Left forelimb (tissue), 1 donor: ENCODE measurements at places on chromosomes 6 and 20.

GRCh38 chr6:30127238-30128093 lies 8.5 kb upstream of the TRIM40 start:
- no peak for DNase-seq

DNA sequence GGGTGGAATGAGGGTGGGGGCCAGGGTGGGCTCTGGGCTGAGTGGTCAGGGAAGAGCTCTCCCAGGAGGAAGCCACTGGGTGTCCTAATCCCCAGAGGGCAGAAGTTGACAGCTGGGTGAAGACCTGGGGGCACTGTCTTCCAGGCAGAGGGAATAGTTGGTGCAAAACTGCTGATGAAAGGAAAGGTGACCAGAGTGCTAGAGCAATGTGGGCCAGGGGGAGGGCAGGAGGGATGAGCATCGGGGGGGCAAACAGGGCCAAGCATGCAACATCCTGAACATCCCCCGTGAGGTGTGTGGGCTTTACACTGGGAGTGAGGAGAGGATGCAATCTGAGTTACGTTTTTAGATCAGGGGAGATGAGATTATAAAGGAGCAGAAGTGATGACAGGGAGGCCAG lies 97.8 kb downstream of the NOL4L start:
- no peak for DNase-seq

DNA sequence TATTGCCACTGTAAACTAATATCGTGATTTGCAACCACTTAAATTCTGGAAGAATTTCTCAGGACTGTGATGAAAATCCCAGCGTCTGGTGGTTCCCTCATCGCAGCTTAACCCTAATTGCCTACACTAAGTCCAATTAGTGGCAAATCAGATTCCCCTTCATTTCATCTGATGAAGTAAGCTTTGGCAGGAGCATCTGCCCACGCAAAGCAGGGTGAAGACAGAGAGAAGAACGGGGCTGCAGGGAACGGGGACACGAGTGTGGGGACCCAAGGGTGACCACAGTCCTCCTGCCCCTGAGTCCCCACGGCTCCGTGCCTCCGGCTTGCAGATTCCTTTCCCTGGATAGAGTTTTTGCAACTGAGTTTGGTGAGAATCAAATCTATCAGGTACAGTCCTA lies 159.5 kb downstream of the LY86 start:
- DNase-seq: no peak

DNA sequence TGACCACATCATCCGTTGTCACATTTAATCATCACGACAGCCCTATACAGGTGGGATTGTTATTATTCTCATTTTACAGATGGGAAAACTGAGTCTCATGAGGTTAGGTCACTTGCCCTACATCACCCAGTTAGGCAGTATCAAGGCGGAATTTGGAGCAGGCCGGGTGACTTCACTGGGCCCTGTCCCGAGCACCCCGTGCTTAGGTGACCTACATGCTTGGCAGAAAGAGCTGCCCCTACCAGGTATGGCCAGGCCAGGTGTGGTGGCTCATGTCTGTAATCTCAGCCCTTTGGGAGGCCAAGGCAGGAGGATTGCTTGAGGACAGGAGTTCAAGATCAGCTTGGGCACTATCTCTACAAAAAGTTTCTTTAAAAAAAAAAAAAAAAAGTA lies 44.0 kb downstream of the RIN2 start:
- DNase-seq: no peak

DNA sequence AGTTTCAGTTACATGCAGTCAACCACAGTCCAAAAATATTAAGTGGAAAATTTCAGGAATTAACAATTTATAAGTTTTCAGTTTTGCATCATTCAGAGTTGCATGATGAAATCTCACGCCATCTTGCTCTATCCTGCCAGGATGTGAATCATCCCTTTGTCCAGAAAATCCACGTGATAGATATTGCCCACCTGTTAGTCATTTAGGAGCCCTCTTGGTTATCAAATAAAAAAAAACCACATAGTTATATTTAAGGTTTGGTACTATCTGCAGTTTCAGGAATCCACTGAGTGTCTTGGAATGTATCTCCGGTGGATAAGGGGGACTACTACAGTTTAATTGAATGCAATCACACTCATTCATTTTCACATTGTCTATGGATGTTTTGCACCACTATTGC lies 1249.0 kb upstream of the CITED2 start:
- no peak for DNase-seq

DNA sequence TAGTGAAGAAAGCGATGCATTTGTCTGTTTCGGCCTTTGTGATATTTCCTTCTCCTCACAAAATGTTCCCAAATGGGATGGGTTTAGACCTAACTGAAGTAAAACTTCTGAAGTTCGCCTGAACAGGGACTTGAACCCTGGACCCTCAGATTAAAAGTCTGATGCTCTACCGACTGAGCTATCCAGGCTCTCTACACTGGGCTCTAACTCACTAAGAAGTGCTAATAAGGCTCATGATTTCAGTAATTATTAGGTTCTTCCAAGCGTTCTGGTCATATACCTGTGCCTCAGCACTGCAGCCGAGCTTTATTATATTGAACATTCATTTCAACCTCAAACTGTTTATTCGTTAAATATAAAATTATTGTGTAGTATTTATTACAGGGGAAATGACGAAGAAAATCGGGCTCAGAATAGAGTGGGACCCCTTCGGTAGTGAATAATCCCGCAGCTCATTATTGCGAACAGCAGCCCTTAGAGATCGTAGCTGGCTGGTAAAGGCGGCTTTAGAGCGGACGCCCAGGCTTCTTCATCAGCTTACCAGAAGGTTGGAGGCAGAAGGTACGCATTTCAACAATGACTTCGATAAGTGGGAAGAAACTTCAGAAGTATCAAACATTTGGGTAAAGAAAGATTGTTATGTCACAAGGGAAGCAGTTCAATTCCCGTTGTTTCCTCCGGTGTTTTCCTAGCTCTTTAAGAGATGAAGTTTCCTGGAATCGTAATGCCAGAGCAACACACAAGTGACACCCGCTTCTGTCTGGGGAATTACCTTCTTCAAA lies 119.0 kb upstream of the ZNF184 start:
- no peak for DNase-seq

- DNase-seq: no peak
Measured at GRCh38 chr6:45816674-45817297, 198.9 kb downstream of the CLIC5 start.

- peak; percentile 68 for DNase-seq
Measured at GRCh38 chr20:17614812-17615644, 45.2 kb downstream of the DSTN start.

DNA sequence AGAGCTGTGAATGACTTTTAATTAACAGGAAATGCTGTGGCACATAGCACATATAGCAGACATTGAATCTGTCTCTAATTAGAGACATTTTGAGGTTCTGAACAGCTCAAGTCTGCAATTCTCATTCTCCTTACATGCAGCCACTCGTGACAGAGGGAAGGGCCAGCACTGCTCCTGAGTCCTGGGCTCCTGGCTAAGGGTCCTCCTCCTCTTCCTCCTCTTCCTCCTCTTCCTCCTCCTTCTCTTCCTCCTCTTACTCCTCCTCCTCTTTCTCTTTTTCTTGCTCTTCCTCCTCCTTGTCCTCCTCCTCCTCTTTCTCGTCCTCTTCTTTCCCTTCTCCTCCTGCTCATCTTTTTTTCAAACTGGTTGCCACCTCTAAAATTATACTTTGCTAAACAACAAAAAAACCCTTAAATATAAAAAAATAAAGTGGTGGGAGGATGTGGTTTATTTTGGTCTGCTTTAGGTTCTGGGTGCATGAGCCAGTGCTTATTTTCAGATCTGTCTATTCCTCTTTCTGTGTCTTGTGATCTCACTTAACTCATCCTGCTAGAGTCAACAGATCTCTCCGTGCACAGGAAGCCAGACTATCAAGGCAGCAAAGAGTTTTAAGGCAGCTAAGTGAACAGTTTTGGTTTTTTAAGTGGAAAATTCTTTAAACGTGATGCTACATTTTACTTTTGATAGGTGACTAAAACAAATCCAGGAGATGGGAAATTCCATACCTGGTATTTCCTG lies 159.3 kb downstream of the CD83 start:
- DNase-seq: no peak

DNA sequence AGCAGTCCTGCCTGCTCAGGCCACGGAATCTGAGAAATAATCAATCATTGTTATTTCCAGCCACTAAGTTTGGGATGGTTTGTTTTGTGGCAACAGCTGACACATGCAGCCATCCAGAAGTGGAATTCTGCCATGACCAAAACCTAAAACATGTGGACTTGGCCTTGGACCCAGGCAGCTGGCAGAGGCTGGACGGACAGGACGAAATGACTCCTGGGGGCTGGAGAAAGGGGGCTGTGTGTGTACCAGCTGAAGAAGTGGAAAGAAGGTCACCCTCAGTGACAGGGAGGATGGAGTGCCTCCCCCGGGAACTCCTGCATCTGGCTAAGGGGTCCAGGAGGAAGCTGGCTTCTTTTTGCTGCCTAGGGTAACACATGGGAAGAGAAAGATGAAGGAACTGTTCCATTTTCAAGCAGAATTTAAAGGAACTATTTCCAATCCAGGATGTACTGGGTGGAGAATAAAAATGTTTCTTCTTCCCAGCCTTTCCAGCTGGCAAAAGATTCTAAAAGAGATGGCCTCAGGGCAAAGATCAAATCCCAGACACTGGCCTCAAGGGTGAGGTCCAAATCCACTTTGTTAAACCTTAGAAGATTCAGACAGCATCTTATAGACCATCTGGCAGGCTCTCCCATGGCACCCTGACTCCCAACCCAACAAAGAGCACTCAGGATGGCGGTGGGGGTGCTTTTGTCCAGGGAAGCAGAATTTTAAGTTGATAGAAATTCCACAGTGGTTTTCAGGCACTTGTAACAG lies 14.3 kb downstream of the SERPINB6 start:
- DNase-seq: no peak

GRCh38 chr6:155366325-155366724 lies 52.0 kb upstream of the TFB1M start:
- DNase-seq: no peak

GRCh38 chr6:42263165-42263728 lies 45.6 kb upstream of the MRPS10 start:
- DNase-seq: no peak

DNA sequence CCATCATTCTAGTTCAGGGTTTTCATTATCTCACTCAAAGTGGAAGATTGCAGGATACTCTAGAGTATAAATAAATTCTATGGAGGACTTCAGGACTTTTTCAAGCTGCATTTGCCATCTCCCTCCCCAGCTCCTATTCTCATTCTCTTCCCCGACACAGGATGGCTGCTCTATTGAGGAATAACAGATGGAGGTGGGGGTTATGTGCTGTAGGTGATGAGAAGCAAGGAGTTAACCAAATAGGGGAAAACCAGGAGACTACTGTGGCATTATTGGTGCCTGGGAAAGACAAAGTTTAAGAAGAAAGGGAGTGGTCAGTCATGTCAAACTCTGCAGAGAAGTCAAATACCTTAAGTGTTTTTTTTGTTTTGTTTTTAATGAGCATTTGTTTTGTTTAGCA lies 109.3 kb downstream of the GRIK2 start:
- no peak for DNase-seq

- DNase-seq: no peak
Measured at GRCh38 chr20:38164069-38164468, 1.0 kb downstream of the TGM2 start.

DNA sequence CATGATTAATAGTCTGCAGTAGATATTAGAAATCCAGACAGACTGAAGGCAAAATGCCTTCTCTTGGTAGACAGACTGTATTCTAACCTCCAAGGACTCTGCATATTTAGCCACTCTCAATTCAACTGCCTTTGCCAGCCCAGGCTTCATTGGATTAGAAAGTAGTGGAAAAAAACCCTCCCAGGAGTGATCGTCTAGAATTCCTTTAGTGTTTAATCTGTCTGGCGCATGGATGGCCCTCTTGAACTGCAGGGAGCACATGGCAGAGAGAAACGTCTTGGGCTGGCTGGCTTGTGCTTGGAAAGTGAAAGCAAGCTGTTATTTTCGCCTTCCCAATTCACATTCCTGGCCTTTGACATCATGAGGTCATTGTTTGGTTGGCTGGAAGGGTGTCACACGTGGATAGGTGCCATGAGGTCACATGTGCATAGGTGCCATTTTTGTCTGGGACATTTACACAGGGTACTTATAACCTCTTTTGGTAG lies 30.9 kb upstream of the NEDD9 start:
- no peak for DNase-seq

DNA sequence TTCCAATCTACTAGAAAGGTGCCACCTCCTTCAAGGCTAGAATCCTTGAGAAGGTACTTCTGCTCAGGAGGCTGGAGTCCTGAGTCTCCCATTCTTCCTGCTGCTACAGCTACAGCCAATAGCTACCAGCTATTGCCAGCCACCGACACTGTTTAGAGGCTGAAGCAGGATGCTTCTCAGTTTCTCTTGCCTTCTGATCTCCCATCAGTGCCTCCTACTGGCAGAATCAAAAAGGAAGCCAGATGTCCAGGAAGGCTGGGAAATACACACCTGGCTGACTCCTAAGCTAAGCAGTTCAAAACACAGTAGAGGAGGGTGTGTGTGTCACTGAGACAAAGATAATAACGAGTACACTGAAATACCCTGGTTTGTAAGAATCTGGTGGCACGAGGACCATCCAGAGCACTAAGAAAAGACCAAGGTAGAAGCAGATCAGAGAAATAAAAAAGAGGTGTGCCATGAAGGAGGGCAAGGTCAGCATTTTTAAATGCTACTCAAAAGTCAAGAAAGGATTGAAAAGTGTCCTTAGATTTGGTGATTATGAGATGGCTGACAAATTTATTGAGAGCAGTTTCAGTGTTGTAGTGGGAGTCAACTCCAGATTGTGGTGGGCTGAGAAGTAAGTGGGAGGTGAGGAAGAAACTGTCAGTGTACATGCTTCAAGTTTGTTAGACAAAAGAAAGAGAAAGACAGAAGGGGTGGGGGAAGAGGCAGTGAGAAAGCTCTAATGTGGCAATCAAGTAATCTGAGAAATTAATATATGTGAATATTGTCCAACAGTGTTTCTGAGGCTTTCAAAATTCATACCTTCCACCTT lies 2.3 kb upstream of the HLA-DMA start:
- DNase-seq: no peak

DNA sequence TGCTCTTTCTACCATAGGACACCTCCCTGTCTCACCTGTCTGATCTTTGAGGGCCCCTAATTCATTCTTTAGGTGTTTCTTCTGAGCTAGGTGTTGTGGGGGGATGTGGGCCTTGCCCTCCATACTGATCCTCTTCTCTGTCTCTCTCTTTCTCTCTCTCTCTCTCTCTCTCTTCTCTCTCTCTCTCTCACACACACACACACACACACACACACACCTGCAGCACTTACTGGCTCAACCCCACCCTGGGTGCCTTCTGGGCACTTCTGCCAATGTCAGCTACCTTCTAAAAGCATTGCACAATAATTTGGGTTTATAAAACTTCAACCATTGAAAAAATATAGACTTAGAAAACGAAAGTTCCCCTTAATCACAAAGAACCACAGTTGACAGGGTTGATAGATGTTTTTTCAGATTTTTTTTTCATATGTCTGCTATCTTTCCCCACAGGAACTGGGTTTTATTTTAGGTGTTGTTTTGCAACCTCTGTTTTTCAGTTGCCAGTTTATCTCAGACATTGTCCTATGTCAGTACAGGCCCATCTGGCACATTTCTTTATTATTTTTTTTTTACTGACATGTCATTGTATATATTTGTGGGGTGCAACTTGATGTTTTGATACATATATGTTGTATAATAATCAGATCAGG lies 28.1 kb downstream of the PKIG start:
- no peak for DNase-seq

- DNase-seq: no peak
Measured at GRCh38 chr6:5522147-5522546, 260.8 kb downstream of the FARS2 start.
